ENCODE measurements at places on chromosomes 16 and 17.

DNA sequence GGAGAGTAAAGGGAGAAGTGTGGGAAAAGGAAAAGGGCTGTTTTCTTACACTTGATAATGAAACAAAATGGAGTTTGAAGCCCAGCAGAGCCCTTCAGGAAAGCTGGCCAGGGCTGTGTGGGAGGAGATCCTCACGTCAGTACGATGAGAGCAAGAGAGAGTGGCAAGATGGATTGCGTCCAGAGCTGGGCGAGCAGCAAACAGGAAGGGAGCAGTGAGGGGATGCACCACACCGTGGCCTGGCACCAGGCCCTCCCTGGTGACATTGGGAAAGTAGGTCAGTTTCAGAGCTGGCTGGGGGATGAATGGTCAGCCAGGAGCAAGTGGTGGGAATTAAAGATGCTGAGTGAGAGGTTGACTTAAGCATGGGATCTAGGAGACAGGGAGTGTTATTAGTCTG is 273.6 kb downstream of the GRIN2A start:
- DNase-seq, result no peak

- no peak for DNase-seq
Measured at GRCh38 chr16:50400312-50400966, 31.7 kb upstream of the BRD7 start.

DNA sequence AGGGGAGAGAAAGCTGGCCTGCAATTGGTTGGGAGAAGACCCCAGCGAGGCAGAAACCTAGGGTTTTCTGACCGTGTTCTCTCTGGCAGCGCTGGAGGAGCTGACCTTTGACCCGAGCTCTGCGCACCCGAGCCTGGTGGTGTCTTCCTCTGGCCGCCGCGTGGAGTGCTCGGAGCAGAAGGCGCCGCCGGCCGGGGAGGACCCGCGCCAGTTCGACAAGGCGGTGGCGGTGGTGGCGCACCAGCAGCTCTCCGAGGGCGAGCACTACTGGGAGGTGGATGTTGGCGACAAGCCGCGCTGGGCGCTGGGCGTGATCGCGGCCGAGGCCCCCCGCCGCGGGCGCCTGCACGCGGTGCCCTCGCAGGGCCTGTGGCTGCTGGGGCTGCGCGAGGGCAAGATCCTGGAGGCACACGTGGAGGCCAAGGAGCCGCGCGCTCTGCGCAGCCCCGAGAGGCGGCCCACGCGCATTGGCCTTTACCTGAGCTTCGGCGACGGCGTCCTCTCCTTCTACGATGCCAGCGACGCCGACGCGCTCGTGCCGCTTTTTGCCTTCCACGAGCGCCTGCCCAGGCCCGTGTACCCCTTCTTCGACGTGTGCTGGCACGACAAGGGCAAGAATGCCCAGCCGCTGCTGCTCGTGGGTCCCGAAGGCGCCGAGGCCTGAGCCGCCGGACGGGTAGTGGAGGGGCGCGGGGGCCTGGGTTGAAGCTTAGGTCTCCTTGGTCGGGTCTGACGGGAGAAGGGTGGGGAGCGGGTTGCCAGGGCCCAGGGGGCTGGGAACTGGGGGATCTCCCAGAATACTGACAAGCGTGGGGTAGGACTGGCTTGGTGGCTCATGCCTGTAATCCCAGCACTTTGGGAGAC is 7.4 kb upstream of the PYDC1 start:
- DNase-seq, result no peak

- DNase-seq, result no peak
Measured at GRCh38 chr16:47644166-47644565, 183.0 kb downstream of the PHKB start.

DNA sequence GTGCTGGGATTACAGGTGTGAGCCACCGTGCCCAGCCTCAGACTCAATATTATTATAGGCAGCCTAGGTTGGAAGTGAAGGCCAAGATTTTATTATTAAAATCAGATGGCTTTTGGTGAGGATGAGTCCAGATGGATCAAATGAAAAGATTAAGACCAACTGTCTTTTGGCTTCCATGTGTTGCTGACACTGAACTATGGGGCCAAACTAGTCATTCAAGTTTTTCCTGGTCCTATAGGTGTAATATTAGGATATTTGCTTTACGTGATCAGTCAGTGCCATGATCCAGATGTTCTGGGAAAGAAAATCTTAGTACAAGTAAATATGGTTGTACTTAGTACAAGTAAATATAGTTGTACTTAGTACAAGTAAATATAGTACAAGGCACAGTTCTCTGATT is 140.6 kb downstream of the MAP2K6 start:
- DNase-seq, result no peak

DNA sequence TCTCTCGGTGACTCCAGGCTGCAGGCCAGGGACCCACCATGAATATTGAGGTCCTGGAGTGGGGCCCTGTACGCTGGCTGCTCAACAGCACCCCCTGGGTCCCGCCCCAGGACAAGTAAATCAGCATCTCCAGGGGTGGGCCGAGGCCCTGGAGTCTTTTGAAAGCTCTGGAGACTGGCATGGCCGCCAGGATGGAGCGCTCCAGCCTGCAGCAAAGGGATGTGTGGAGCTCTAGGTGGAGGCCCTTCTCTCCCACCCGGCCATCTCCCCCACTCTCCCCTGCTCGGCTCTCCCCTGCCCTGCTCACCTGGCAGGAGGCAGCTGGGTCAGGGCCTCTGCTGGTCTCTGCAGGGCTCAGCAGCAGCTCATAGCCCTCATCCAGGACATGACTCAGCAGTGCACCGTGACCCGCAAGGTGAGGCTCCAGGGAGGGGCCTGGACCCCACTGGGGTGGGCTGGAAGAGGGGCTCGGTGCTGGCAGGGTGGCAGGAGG is 16.6 kb downstream of the SGSH start:
- no peak for DNase-seq

DNA sequence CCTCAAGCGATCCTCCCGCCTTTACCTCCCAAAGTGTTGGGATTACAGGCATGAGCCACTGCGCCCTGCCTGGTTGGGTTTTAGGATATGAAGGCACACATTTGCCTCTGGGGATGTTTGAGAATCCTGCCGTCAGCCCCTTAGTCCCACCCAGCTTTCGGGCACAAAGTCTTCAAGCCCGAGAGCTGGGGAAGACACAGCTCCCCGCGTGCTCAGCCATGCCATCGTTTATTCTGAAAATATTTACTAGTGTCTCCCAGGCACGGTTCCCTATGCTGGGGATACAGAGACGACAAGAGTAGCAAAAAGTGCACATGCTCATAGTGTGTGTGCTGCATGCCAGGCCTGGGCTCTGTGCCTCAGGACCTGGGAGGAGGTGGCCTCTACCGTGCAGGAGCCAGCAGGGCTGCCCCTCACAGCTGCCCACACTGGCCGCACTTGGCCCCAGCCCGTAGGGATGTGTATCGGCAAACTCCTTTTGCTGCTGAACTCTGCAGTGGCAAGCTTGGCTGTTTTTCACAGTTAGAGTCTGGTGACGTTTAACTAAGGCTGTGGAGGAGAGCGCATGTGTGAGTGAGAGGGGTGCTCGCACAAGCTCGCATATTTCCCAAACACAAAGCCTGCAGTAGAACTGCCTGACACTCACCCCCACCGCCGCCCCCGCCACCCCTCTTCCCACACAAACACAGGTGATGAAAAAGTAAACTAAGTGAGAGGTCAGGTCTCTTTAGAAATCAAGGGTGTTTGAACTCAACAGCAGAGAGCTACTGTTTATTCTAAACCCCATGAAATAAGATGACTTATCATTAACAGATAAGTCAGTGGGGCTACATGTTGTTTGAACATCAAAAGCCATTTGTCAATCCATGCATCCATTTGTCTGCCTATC is 266.4 kb downstream of the MRTFB start:
- no peak for DNase-seq

GRCh38 chr17:4425398-4425797 is 8.3 kb upstream of the SPNS3 start:
- no peak for DNase-seq
